Stimulated activated CD4-positive, alpha-beta T cell treated with anti-CD3 and anti-CD28 coated beads, Interleukin-12 subunit alpha, Interleukin-12 subunit beta, amount 100 ng/mL, for 4 hours (primary cell): ENCODE measurements at places on chromosomes 12 and 14.
A peak's percentile ranks its signal among the peaks of the same experiment; 100 is the strongest.

DNA sequence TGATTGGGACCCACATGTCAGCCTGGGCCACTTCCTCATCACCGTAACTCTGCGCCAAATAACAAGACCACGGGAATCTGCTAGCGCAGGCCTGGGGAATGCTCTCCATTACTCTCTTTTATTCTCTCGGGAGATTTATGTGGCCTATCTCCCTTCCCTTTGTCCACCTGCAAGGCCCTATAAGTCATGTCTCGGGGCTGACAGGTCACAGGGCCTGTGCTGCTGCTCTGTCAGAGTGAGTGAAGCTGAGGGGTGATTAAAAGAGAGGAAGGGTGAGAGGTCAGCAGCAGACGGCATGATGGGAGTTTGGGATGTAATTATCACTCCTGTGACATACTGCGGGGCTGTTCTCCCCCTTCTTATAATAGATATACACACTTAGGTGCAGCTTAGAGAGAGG lies 26.2 kb upstream of the GPATCH2L start:
- no peak for DNase-seq

DNA sequence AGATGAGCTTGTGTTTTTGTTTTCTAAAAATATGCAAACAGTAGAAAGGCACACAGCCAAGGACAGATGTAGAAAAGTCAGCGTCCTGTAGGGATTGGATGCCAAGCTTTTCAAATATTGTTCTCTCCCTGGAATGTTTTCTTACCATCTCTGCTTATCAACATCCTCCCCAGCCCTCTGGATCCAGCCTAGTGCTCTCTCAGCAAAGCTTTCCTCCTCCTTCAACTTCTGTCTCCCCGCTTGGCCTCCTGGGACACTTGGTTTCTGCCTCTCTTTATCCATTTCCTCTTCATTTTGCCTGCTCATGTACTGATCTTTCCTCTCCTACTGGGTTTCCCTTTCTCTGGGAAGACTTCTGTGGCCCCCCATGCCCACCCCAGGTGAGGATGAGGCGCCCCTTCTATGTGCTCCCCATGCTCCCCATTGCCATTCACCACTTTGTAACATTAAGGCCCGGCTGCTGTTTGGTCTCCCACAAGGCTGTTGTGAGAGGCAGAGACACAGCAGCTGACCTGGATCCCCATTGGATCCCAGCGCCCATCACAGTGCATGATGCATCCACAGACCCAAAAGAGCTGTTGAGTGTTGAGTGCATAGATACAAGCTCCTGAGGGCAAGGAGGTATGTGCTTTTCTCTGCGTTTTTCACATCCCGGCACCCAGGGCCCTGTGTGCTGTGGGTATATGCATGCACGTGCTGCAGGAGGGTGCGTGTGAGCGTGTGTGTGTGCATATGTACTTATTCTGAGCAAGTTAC lies 38.2 kb downstream of the EVL start:
- DNase-seq = no peak

DNA sequence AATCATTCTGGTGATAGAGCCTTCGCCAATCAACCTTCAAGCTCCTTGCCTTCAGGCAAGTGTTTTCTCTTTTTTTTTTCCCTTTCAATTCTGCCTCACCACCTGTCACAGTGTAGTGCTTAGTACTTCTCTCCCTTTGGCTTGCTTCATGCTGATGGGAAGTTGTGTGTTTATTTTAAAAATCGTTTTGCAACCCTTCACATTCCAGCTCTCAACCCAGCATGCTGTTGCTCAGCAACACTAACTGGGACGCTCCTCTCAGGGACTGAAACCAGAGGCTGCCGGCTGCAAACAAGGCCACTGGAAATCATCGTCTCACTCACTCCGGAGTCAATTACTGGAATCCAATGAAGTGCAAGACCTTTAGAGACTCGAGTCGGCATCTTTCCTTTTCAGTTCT lies 342.7 kb downstream of the PRKD1 start:
- no peak for DNase-seq

- no peak for DNase-seq
These were observed 234.6 kb downstream of the PCNX1 start for GRCh38 chr14:71141701-71142374.

DNA sequence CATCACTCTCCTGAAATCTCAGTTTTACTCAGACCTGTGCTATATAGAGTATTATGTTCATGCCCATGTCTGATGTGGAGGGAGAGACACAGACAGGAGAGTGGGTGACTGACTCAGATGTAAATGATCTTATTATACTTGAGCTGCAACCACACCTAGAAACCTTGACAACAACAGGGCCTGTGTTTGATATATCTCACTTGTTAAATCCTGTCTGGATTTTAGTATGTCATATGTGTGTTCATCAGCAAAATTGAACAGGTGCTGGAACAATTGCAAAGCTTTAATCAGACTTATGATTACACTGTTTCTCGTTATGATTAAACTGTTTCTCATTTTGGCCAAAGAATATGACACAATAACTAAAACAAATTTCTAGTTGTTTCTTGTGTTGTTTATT lies 37.7 kb downstream of the DIP2B start:
- DNase-seq = no peak

- DNase-seq = no peak
These were observed 8.7 kb downstream of the MARK3 start for GRCh38 chr14:103393676-103394626.

GRCh38 chr14:63423381-63423780 lies 104.6 kb upstream of the GPHB5 start:
- DNase-seq = no peak

DNA sequence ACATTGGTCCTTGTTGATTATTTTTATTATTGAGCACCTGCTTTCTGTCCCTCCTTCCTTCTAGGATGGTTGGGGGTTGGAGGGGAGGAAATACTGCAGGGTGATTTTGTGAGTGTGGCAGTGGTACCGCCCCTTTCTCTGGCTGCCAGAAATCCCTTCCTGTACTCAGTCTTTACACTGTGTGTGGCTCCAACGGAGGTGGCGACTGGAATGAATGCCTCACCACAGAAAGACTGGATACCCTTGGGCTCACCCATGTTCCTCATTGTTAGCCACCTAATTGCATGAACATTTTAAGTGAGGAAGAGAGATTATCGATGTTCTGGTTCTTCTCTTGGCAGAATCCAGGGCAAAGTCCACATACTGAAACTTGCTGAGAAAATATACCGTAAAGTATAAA lies 272.0 kb upstream of the E2F7 start:
- no peak for DNase-seq

- DNase-seq = no peak
These were observed 48.8 kb upstream of the CORO1C start for GRCh38 chr12:108779998-108780688.

GRCh38 chr14:92937051-92937937 lies 14.3 kb downstream of the CHGA start:
- no peak for DNase-seq

- no peak for DNase-seq
These were observed 425.2 kb upstream of the MIS18BP1 start for GRCh38 chr14:45678163-45678562.

DNA sequence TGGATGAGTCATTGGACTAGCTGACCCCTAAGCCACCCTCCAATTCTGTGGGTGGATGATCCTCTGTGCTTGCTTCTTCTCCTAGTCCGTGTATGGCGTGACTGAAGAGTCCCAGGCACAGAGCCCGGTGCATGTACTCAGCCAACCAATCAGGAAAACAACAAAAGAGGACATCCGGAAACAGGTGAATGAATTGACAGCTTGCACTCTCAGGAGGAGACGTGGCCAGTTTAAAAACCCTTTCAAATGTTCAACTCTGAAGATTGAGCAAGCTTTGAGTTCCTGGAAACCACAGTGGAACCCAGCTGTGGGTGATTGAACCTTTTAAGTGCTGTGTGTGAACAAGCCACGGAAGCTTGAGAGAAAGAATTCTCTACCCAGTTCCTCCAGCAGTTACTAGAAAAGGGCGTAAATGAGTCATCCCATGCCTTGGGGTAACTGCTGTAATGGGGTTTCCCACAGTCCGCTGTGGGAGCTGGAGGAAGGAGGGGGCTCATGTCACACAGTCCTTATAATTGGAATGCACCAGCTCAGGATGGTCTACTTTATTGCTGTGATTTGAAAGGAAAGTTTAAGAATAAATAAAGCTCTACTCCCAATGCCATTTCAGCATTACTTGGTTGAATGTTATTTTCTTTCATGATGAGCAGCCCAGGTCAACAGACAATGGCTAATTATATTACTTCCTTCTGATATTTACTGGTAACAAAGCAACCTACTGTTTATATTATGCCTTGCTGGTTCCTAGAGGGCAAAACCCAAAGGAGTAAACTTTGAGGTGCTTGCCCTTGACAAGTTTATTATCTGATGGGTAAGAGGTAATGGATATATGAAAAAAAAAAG lies 417.0 kb downstream of the DPF3 start:
- DNase-seq = peak; percentile 20

GRCh38 chr14:52692248-52692962 lies 3.0 kb downstream of the ERO1A start:
- no peak for DNase-seq

GRCh38 chr14:39827901-39828655 lies 395.8 kb upstream of the FBXO33 start:
- DNase-seq = no peak

- DNase-seq = no peak
These were observed 61.0 kb downstream of the SRGAP1 start for GRCh38 chr12:63905544-63905943.

DNA sequence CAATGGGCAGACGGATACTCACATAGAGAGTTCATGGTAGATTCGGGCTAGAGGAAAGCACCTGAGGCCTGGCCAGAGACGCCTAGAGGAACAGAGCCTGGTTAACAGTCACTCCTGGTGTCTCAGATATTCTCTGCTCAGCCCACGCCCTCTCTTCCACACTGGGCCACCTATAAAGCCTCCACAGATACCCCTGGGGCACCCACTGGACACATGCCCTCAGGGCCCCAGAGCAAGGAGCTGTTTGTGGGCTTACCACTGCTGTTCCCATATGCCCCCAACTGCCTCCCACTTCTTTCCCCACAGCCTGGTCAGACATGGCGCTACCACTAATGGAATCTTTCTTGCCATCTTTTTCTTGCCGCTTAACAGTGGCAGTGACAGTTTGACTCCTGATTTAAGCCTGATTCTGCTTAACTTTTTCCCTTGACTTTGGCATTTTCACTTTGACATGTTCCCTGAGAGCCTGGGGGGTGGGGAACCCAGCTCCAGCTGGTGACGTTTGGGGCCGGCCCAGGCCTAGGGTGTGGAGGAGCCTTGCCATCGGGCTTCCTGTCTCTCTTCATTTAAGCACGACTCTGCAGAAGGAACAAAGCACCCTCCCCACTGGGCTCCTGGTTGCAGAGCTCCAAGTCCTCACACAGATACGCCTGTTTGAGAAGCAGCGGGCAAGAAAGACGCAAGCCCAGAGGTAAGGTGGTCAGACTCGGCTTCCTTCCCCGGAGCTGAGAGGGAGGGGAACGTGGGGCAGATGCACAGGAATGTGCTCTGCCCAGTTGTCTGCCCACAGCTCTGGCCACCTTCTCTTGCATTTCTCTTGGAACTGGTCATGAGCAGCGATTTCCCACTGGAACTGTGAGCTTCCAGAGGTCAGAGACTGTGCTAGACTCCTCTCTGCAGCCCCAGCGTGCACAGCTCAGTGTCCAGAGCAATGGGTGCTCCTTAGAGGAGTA lies at the start of gene CD4:
Gene CD4 (plus strand): TSS at position 557 of the 953 bp plus-strand sequence. CDS start 10,611 bp downstream, outside the sequence.
- DNase-seq = peak; percentile 71

DNA sequence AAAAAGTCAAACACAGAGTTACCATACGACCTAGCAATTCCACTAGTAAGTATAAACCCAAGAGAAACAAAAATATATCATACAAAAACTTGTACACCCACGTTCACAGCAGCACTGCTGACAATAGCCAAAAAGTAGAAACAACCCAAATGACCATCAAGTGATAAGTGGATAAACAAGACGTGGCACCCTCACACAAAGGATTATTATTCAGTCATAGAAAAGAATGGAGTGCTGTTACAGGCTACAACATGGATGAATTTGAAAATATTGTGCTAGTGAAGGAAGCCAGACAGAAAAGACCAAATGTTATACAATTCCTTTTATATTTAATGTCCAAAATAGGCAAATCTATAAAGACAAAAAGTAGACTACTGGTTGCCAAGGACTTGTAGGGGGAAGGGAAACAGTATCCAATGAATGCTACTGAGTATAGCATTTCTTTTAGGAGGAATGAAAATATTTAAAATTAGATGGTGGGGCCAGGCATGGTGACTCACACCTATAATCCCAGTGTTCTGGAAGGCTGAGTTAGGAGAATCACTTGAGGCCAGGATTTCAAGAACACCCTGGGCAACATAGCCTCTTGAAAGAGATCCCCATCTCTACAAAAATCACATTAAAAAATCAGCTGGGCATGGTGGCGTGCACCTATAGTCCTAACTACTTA lies 41.9 kb downstream of the SPTLC2 start:
- DNase-seq = no peak

- peak; percentile 19 for DNase-seq
These were observed 840 bp downstream of the SIX4 start for GRCh38 chr14:60723116-60723906.

GRCh38 chr14:56154321-56154720 lies 36.1 kb downstream of the PELI2 start:
- no peak for DNase-seq

- no peak for DNase-seq
These were observed 11.1 kb upstream of the GPX2 start for GRCh38 chr14:64953661-64954060.

DNA sequence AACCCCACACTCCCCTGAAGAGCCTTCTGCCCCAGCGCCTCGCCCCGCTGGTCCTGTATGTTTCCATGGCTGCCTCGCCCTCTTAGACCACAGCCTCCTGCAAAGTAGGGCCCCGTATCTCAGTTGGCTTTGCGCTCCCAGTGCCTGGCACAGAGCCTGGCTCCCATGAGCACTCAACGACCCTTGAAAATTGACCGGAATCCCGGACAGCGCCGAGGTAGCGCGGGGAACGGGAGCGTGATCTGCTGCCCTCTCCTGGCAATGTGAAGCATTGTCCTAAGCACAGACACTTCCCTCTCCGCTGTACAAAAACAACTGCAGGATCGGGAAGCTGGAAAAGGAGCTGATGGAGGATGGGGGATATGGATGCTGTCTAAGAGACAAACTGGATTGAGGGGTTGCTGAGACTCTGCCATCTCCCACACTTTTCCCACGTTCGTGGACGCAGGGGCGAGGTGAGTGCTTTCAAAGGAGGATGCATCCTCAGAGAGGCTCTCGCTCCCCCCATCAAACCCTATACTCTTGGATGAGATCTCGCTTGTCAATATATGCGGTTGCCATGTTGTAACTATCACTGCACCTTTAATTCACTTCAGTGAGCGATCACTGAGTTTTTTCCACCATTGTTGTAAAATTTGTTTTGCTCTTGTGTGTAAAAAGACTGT lies 10.7 kb upstream of the FKBP4 start:
- DNase-seq = peak; percentile 44

DNA sequence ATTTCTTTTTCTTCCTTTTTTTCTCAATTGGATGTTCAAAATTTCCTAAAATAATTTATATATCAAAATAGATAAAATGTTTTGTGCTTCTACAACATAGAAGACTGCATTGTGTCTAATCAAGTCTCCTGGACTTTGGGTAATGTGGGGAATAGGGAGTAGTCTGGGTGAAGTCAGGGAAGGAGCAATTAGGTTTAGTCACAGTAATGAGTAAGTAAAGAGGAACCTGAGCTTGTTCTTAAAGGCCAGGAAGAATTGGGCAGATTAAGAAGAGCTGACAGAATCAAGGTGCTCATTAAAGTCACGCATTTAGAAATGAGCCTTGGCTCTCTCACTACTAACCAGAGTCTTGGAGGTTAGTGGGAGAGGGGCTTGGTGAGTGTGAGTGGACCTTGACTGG lies 233.3 kb upstream of the SSTR1 start:
- no peak for DNase-seq
